ENCODE measurements at places on chromosomes 5 and 9.

DNA sequence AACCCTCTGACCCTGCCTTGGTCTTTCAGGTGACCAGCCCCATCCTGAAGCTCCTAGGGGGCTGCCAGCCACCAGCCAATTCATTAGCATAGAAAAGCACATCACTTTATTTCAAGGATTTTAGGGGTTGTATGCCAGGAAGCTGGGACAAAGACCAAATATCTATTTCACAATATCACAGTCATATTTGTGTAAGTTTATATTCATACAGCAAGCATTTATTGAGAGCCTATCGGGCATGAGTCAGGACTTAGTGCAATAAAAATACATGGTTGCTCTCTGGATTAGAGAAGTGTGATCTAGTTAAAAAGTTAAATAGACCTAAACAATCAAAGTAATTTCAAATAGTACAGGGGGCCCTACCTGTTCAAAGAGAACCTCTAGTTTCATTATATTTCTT lies 113.8 kb downstream of the ERCC6L2 start:
- DNase-seq: no peak

DNA sequence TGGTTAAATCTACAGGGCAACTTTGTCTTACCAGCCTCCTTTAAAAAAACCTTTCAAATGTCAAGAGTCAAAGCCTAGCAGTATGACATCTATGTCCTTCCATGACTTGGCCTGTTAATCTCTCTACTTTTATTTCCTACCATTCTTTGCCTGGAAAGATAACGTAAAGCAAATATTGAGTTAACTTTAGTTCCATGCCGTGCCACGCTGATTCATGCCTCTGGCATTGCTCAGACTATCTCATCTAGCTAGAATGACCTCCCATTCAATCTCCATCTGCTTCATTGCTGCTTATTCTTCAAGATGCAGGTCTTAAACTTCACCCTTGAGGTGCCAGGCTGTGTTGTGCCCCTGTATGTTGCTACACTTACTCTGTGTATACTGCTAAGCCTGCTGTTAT lies 729.8 kb downstream of the EFNA5 start:
- no peak for DNase-seq

DNA sequence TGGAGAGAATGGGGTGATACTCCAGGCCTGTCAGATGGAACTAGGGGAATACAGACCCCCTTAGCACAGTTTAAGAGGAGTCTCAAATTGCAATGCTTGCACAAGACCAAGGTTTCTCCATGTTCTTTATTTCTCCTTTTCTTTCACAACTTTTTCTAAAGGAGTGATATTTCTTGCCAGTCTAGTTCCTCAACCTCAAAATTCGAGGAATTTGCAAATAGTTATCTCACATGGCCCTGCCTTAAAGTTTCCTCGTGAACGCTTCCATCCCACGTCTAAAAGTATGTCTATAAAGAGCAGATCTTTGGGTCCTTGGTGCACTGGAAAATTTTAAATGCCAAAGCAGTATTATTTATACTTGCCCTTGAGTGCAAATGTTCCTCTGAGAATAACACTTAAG lies 373.8 kb upstream of the KLF4 start:
- no peak for DNase-seq

- no peak for DNase-seq
Measured at GRCh38 chr5:45402804-45403455, 293.2 kb downstream of the HCN1 start.

GRCh38 chr5:172045315-172045632 lies 38.8 kb upstream of the FBXW11 start:
- no peak for DNase-seq

DNA sequence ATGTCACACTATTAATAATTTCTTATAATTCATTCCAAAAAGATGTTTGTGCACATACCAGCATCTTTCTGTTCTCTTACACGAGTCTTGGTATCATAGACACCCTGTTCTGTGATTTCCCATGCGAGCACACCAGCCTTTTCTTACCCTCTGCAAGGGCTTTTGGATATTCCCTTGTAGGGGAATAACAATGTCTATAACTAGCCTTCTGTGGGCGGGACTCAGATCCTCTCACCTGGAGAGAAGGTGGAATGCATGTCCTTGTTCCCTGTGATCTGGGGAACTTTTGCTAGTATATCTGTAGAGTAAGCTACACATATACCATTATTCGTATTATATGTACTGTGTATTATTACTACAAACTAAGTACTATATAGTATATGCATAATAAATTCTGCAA lies 44.8 kb downstream of the EHMT1 start:
- no peak for DNase-seq

DNA sequence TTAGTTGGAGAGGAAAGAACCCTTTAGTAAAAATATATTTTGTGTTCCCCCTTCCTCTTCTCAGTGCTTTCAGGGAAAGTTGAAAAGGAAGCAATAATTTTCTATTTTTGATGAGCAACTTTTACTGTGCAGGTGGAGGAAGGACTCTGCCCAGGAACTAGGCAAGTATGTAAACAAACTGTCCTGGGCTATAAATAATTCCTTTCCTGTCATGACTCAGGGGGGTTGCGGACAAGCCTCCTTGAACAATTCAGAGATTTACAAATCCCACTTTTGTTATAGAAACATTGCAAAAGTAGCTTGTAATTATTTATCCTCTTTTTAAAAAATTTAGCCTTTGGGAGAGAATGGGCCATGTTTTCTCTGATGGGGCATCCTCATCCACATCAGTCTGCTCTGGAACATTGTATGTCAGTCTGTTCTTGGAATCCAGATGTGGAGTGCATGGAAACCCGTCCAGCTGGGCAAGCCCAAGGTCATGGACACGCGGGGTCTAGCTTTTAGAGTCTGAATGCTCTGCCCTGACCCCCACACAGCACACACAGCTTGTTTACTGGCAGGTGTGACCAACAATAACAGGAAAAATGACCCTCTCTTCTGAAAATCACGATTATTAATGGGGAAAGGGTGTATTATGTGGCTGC lies 127.6 kb downstream of the GADD45G start:
- no peak for DNase-seq

DNA sequence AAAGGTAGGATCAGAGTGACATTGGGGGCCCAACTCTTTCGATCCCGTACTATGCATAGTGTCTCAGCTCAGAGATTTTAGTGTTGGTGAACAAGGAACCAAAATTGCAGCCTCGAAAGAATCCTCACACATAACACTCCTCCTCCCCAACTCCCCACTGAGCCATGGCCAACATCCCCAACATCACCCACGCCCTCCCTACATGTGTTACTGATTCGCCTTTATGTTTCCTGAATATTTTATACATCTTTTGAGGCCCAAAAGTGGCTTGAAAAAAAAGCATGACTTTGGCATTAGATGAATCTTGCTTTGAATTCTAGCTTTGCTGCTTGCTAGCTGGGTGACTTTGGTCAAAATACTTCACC lies 45.2 kb downstream of the PLAC8L1 start:
- DNase-seq: no peak

- no peak for DNase-seq
Measured at GRCh38 chr5:178207917-178208280, 3.6 kb downstream of the HNRNPAB start.

DNA sequence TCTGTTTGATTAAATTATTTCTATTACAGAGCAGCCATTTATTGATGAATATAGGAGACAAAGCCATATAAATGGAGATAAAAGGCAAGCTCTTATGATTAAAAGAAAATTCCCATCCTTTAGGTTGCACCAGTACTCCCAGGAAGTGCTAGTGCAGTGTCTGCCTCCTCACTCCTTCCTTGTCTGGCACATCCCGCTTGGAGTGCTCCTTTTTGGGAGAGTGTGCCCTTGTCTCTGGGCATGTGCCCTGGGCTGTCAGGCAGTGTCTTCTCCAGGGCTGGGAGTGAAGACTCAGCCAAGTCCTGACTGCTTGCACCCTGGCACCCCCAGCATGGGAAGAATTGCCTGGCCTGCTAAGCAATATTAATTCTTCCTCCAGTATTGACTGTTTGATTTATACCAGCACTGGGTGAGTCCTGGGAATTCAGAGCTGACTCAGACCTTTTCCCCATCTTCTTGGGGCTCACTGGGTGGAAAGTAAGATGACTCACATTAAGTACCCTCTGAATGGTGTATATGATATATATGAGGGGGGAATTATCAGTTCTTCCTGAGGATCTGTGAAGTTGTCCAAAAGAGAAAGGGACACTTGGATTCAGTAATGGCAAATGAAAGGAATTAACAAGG lies 62.1 kb downstream of the ZSWIM6 start:
- DNase-seq: no peak

DNA sequence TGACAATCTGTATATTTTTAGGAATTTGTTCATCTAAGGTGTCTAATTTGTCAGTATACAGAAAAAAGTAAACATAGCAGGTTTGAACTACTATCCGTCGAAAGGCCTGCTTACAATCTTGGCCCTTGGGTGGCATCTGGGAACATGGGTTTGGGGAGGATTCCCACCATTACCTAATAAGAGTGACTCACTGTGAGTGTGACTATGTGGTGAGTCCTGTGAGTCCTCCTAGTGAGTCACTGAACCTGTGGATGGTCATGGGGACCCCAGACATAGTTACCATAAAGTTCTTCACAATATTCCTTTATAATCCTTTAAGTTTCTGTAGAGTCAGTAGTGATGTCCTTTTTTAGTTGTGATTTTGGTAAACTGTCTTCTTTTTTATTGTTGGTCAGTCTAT lies 37.0 kb downstream of the RNF130 start:
- DNase-seq: no peak

- DNase-seq: no peak
Measured at GRCh38 chr5:9497347-9497746, 48.5 kb downstream of the SEMA5A start.

DNA sequence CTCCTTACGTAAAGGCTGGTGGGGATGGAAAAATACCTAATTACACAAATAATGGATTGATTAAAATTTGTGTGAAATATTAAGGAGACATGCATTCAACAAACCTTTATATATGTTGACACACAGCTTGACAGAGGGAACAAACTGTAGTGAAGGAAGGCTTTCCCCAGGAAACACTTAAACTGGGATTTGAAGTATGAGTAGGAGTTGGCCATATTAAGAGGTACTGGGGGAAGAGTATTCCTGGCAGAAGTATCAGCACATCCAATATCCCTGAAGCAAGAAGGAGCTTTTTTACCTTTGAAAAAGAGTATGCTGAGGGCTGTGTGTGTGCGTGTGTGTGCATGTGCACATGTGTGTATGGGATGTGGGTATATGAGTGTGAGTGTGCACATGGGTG lies 111.1 kb downstream of the PSD2 start:
- DNase-seq: no peak

- no peak for DNase-seq
Measured at GRCh38 chr5:4204276-4205141, 608.9 kb downstream of the IRX1 start.

- DNase-seq: peak; percentile 61
Measured at GRCh38 chr5:9445826-9446388, 100.0 kb downstream of the SEMA5A start.

- DNase-seq: peak; percentile 51
Measured at GRCh38 chr9:127089631-127090081, 32.8 kb downstream of the ANGPTL2 start.

DNA sequence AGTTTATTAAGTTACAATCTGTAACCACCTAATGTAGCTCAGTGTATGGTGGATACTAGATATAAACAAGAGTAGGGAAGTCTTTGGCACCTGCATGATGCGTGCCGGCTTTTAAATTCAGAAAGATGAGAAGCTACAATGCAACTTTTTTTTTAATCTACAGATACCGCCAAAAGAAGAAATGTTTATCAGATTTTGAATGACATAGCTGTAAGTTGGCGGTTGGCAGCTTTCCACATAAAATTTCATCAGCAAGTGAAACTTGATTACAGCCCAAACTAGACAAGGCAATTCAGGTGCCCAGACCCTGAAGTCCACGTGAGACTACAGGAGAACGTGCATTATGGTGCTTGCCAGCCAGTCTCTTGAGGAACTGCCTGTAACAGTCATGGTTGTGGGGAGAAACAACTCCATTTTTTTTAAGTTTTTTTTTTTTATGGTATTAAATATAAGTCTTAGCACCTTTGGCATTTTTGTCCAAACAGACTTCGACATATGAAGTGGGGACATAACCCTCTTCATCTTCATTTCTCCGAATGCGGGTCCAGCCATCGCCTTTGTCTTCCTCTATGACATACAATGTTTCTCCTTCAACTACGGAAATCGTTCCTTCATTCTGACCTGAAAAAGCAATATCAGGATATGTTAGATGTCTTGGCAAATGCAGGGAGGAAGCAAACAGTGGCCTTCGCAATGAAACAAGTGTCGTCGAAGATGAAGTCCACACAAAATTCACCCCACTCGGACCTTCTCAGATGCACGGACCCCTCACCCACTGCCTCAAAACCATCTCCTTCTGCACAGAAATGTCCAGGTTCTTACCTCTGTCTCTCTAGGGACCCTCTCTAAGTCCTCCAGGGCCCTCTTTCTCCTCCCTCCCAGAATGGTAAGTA lies 60.4 kb downstream of the USP20 start:
- DNase-seq: no peak

DNA sequence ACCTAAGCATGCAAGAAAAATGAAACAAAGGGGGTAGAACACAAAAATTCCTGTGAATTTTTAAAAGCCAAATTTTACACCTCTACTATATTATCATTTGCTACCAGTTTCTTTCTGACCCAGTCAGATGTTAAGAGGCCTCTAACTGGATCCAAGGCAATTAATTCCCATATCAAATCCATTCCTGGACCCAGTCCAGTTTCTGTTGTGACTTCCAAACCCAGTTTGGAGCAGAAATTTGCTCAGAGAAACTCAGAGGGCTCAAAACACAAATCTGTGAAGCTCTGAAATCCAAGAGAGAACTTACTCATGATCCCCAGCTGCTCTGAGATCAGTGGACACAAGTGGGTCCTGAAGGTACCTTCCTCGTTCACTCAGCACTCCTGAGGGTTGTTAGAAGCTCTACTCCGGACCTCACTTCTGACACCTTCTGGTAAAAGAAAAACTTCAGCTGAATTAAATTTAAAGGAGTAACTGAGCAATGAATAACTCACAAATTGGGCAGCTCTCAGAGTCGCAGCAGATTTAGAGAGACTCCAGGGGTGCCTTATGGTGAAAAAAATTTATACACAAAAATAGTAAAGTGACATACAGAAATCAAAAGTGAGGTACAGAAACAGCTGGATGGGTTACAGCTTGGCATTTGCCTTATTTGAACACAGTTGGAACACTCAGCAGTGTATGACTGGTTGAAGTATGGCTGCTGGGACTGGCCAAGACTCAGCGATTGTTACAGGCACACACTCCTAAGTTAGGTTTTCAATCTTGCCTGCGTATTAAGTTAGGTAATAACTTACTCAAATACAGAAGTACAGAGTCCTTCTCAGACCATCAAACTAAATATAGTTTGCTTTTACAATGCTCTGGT lies 32.4 kb downstream of the INSL4 start:
- DNase-seq: peak; percentile 31

DNA sequence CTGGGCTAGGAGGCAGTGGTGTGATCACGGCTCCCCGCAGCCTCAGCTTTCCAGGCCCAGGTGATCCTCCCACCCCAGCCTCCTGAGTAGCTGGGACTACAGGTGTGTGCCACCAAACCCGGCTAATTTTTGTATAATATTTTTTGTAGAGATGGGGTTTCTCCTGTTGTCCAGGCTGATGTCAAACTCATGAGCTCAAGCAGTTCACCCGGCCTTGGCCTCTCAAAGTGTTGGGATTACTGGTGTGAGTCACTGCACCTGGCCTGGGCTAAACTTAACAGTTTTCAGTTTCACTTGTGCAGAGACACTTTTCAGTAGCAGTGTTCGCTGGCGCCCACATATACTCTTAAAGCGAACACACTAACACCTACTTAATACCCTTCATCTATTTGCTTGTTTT lies 205.6 kb upstream of the ZNF608 start:
- DNase-seq: no peak

- DNase-seq: no peak
Measured at GRCh38 chr5:33275921-33276627, 164.7 kb upstream of the TARS1 start.
